ENCODE measurements at places on chromosomes 2 and 18.
A peak's percentile ranks its signal among the peaks of the same experiment; 100 is the strongest.

DNA sequence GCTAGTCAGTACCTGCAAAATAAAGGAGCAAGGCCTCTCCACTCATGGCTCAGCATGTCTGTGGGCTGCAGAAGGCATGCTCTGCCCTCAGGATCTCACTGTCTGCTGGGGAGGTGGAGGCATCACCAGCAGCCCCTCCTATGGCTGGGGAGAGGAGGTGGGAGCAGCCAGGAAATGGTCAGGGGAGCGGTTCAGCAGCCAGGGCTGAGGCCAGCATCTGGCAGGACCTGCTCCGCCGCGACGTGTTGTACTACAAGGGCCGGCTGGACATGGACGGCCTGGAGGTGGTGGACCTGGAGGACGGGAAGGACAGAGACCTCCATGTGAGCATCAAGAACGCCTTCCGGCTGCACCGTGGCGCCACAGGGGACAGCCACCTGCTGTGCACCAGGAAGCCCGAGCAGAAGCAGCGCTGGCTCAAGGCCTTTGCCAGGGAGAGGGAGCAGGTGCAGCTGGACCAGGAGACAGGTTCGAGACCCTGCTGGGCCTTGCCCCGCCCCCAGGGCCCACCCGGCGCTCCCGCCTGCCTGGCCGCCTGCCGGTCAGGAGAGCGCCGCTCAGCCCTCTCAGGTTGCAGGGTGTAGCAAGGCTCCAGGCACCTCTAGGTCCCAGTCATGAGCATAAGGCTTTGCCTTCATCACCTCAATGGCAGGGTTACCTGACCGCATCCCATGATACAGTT lies 49.0 kb downstream of the FAM168B start:
- no peak for DNase-seq

- no peak for DNase-seq
Observed at GRCh38 chr2:222945887-222946286, 85.1 kb downstream of the ACSL3 start.

GRCh38 chr2:207479198-207479785 lies 50.5 kb upstream of the CREB1 start:
- no peak for DNase-seq

DNA sequence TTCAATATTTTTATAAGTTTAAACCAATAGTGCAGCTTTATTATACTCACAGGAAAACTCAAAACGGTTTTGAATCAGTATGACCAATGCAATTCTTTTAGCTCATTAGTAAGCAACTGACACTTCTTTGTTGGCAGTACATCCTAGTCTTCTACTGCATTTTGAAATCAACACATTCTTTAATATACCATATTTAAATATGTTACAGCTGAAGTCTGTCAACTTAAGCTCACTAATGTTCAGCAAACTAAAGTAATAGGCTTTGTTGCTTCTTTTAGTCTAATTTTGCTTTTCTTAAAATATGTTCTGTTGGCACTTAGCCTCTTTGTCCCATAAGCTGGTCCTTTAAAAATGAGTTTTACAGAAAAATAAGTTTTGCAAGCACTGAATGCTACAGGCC lies 55.4 kb upstream of the CCBE1 start:
- no peak for DNase-seq

DNA sequence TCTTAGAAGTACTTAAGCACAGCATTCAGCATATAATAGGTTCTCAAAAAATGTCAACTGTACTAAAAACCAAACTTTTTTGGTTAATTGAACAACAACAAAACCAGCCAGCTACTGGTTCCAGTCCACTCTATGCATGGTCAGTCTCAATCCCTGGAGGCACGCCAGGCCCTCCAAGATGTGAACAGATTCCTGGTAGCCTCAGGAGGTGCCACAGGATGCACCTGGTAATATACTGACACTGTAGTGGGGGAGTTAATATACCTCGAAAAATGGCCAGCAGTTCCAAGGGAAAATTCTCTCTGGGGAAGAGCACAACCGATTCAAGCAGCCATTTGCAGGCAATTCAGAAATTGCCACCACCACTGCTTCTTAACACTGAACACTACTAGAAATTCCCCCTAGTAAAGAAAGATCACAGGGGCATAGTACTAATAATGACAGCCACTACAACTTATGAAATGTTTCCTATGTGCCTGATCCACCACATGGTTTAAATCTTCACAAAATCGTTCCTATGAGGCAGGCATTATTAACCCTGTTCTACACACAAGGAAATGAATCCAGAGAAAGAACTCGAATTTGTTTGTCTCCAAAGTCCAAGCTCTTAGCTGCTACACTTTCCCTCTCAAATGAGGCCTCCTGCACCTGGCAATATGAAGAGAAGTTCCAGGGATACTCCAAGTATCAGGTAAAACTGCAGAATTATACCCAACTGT lies 3.4 kb downstream of the MGAT4A start:
- DNase-seq = no peak

DNA sequence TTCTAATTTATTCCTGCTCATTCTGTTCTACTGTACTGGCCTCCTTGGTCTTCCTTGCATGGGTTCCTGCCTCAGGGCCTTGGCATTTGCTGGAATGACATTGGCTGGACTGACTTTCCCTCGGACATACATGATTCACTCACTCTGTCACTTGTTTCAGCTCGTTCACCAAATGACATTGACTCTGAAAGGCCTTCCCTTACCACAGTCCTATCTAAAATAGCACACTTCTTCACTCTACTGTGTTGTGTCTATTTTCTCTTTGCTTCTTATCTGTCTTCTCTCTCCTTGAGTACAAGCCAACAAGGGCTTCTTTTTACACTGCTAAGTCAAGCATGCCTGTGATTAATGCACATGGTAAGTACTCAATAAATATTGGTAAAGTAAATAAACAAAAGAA lies 65.6 kb downstream of the SCG2 start:
- DNase-seq = no peak

DNA sequence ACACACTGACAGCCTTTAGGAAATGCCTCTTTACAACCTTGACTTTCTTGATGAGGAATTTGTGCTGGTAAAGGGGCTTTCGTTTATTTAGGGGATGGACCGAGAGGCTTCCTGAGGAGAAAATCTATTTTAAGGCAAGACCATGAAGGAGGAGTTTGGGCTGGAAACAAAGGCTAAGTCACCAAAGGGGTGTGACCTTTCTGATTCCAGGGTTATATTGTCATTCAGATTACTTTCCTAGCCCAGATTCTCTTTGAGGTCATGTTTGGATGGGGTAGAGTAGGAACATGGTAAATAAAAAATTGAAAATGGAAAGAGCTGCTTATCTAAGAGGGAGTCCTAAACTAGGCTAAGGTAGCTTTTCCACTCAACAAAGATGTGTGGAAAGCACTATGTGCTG lies 77.1 kb upstream of the UGP2 start:
- DNase-seq = no peak

GRCh38 chr2:39069136-39069515 lies 51.7 kb downstream of the SOS1 start:
- DNase-seq = no peak

DNA sequence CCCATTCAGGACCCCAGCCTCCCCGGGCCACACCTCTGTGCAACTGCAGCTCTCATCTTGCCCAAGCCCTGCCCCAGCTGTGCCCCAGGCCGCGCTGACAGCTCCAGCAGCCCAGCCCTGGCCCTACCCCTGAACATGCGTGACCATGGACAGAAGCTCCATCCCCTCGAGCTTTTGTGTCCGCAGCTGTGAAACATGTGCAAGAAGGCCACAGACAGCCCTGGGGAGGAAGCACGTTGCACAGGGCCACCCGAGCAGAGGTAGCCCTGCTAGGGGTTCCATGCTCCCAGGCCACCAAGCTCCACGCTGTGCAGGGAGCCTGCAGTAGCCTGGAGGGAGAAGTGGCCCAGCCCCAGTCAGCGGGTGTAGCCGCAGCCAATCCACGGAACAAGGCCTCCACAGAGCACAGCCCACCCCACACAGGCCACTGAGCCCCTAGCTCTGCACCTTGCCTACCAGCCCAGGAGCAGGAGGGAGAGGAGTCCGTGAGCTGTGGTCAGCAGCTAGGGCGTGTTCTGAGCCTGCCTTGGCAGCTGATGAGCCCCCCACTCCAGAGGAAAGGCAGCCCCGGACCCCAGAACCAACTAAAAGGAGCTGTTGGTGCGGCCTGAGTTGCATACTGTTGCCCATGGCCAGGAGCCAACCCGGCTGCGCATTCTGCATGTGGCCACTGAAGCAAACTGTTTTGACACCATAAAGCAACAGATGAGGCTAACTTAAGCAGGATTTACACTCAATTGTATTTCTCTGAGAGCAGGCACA lies 184.0 kb downstream of the SEPTIN10 start:
- no peak for DNase-seq

DNA sequence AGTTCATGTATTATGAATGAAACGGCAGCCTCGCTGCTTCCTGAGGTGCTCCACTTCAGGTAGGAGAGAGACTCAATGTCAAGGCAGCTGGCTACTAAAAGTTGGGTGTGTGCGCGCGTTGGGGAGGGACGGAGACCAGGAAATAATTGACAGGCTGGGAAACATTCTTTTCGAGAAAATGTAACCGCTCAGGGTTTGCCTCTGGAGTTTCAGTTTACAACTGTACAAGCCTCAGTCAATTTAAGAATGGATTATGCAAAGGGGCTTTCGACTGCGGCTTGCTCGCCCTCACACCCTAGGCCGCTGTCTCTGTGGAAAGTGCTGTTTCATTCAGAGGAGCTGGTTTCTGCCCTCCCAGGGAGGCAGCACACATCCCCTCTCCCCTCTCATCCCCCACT lies 4.4 kb upstream of the SPRED2 start:
- peak; percentile 28 for DNase-seq

DNA sequence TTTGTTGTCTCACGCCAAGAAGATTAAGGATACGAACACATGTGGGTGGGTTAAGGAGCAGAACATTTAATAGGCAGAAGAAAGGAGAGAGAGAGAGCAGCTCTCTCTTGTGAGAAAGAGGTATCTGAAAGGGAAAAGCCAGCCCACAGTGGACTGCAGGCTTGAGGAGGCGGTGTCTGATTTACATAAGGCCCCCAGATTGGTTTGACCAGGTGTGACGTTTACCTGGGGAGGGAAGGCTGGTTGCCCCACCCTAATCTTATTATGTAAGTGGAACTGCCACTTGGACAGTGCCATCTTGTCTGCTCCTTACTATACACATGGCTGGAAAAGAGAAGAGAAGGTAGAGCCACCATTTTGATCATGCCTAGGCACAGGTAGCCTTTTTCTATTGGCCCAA lies 189.2 kb downstream of the NCK2 start:
- no peak for DNase-seq

- no peak for DNase-seq
Observed at GRCh38 chr2:65072181-65072970, 16.2 kb downstream of the CEP68 start.

GRCh38 chr2:71071681-71072398 lies 3.4 kb downstream of the NAGK start:
- peak; percentile 41 for DNase-seq

- no peak for DNase-seq
Observed at GRCh38 chr2:127055786-127056076, 51.2 kb downstream of the BIN1 start.

GRCh38 chr2:84946204-84947009 lies 24.6 kb upstream of the KCMF1 start:
- peak; percentile 54 for DNase-seq

- no peak for DNase-seq
Observed at GRCh38 chr18:61616111-61616610, 276.6 kb downstream of the RNF152 start.

GRCh38 chr2:237529452-237530402 lies 36.6 kb upstream of the PRLH start:
- DNase-seq = no peak

DNA sequence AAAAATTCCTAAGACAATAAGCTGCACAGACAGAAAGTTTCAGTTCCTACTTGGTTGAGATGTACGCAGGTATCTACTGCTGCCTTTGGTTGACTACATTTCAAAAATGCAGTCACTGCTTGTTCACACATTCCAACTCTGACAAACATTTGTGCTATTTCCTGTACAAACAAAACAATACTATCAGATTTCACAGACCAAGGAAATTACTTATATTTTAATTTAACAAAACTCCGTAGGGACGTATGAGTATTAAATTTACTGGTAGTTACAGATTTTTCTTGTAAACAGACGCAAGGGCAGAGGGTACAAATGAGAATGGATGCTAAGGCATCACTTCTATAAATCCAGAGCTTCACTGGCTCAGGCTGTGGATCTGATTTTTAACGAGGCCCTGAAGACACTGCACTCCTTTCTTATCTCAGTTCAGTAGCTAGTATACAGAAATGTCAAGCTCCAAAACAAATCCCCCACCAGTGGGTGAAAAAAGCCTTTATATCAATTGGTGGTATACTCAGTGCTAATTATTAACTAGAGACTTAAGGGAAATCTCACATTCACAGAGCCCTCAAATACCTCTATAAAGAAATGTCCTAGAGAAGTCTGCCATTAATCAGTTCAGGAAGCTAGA lies 31.7 kb upstream of the TTC32 start:
- no peak for DNase-seq

DNA sequence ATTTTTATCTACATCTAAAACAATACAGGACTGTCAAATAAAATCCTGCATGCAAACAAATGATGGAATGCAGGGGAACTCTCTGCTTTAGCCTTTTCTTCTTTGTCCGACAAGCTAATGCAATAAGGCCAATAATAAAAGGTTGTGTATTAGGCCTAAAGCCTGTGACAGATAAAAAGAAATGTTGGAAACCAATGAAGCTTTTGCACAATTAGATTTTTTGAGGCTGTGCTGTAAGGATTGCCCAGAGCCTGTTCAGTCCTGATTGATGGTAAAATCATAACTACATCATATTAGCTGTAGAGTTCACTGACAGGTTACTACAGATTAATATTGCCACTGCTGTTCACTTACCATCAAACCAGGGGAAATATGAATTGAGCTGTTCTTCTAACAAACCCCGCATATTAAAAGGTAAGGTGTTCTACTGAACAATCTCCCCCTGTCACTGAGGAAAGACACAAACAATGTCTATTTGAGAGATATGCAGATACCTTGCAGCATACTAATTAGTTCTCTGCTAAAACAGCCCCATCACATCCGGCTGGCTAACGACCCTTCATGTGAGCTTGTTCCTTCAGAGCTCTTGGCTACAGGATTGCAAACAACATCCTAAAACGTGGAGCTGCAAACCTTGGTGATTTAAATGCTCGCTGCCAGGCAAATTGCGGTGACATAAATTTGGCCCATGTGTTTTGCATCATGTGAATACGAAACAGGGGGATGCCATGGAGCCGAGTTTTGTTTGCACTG lies 305.4 kb downstream of the MTX2 start:
- DNase-seq = no peak

- DNase-seq = no peak
Observed at GRCh38 chr2:43018179-43019024, 208.0 kb downstream of the ZFP36L2 start.
